HCT116 (cell line): ENCODE measurements at places on chromosomes 2 and 18.

GRCh38 chr2:183542606-183543005 is 418.4 kb downstream of the NUP35 start:
- no peak for DNase-seq

GRCh38 chr2:200376513-200377354 is 70.2 kb downstream of the SPATS2L start:
- peak; percentile 15 for DNase-seq

- DNase-seq: no peak
These were observed at the start of gene NEUROD1 for GRCh38 chr2:181680055-181680936. TSS of gene NEUROD1 (minus strand) at chr2:181680517. CDS start at chr2:181678860, 1,657 bp downstream.

- no peak for DNase-seq
These were observed 1395.6 kb downstream of the SUCLG1 start for GRCh38 chr2:83063511-83063910.

GRCh38 chr2:46462936-46463335 is 16.4 kb upstream of the TMEM247 start:
- DNase-seq: no peak

- DNase-seq: no peak
These were observed 248.8 kb downstream of the XIRP2 start for GRCh38 chr2:167136879-167137596.

GRCh38 chr18:61336766-61337165 is 3.5 kb downstream of the CDH20 start:
- DNase-seq: no peak

GRCh38 chr2:27622921-27623384 is 5.9 kb downstream of the CCDC121 start:
- DNase-seq: no peak

DNA sequence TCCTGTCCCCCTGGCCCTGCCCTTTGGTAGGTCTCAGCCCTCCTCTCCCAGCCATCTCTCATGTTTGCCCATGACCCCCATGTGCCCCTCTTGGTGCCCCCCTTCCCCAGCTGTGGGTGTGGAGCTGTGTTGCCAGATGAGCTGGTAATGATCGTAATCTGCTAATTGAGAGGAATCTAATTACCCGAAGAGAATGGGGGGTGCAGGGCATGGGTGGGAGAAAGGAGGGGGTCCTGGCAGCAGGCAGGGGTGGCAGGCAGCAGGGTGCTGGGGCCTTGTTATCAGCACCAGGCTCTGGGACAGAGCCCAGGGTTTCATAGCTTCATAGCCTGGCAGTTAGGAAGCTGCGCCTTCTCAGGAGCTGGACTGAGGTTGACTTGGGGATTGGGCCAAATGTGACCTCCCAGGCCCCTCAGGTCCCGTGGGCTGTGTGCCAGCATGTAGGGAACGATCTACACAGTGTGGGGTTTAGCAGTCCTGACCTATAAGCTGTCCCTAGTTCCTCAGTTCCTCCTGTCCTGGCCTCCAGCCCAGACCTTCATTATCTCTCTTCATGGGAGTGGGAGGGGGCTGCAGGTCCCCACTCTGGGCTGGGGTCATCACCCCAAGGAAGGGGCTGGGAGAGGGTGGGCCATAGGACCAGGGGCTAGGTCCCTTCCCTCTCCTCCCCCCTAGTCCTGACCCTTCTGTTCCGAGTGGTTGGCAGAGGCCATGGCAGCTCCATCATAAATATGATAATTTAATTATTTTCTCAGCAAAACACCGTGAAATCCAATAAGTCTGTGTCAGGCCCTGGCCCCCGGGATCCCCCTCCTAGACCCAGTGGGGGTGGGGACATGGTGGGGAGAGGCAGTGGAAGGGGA is 6.5 kb upstream of the ASIC4 start:
- DNase-seq: no peak

- no peak for DNase-seq
These were observed 85.7 kb upstream of the EPAS1 start for GRCh38 chr2:46211461-46211860.

GRCh38 chr18:40841467-40841866 is 1113.6 kb upstream of the PIK3C3 start:
- DNase-seq: no peak

DNA sequence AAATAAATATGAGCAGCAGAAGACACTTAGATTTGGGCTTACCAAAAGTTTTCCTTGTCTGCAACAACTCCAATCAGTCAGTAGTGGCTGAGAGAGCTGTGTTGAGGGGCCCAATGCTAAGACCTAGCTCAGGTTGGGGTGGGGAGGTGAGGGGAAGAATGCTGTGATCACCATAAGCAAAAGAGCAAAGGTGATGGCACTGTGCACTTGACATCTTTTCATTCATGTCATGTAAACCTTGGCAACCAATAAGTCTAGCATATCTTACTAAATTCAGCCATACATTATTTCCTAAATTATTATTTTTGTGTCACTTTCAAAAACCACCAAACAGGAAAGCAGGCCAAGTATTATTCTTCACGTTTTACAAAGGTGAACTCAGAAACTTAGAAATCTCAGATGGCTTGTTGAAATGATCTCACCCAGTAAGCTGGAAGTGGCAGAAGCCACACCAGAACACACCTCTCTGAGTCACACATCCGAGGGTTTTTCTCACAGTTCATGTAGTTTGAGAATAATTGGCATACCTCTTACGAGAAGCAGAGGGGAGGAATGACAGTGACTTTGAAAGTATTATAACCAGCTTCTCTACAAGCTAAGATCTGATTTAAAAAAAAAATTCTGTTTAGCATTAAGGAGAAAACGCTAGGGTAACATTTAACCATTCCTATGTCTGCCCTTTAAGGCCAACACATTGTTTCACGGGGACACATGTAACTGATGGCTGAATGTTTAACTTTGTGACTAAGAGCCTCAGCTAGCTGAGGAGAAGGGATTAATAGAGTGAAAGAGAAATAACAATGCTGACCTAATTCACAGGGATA is 43.3 kb upstream of the SETBP1 start:
- no peak for DNase-seq

GRCh38 chr2:67652679-67653078 is 255.5 kb downstream of the ETAA1 start:
- no peak for DNase-seq

- no peak for DNase-seq
These were observed 135.3 kb downstream of the KLHL29 start for GRCh38 chr2:23520256-23520655.

- no peak for DNase-seq
These were observed 59.6 kb downstream of the LDLRAD4 start for GRCh38 chr18:13278062-13278630.

- DNase-seq: no peak
These were observed 79.0 kb downstream of the GCA start for GRCh38 chr2:162422894-162423293.

- DNase-seq: no peak
These were observed 84.0 kb downstream of the LYPD6B start for GRCh38 chr2:149122516-149122915.

GRCh38 chr18:48203961-48204666 is 205.1 kb downstream of the ZBTB7C start:
- DNase-seq: no peak

- DNase-seq: no peak
These were observed 100.1 kb downstream of the MYOM1 start for GRCh38 chr18:3119401-3120341.

- DNase-seq: no peak
These were observed 578.6 kb upstream of the CHAC2 start for GRCh38 chr2:53188851-53189510.

DNA sequence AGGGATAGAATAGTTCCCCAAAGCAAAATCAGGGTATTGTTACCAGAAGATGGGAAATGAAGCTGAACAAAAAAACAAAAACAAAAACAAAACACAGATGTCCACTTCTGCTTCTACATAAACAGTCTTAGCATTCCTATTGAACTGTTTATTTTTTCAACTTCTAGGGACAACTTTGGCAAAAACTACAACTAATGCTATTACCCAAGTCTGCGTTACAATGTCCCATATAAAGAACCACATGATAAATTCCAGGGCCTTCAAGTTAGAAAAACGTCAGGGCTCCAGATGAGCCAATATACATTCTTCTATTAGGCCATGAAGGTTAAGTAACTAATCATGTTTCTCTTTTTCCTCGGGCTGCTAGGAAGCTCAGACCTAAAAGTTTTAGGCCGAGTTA is 16.9 kb downstream of the PID1 start:
- no peak for DNase-seq
